ENCODE measurements at places on chromosomes 1 and 21. TPM values are rescaled to one million over a fixed set of nuclear protein-coding genes. Genes with fewer than 3 reads are reported as not detected.

GRCh38 chr1:114495486-114495885, 15.5 kb downstream of the TRIM33 start:
- no peak for DNase-seq

Gene ASCL5
- 0.21 TPM for total RNA-seq

DNA sequence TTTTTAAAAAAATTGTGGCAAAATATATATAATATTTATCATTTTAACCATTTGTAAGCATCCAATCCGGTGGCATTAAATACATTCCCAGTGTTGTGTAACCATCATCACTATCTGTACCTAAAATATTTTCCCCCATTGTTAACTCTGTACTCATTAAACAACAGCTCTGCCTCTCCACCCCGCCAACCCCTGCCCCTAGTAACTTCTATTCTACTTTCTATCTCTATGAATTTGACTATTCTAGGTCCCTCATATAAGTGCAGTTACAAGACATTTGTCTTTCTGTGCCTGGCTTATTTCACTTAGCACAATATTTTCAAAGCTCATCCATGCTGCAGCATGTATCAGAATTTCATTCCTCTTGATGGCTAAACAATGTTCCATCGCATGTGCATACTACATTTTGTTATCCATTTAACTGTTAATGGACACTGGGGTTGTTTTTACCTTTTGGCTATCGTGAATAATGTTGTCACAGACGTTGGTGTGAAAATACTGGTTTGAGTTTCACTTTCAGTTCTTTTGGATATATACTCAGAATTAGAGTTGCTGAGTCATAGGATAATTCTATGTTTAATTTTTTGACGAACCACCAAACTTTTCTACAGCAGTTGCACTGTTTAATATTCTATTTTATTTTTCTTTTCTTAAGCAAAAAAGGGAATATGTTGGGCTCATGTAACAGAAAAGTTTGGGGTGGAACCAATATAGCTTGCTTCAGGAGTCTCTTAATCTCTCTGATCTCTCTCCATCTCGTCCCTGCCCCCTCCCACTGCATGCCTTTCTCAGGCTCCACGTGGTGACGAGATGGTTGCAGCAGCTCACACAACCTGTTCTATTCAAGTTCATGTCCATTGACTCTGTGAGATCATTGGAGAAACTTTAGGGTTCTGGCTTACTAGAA, 25.2 kb upstream of the RCAN1 start:
- no peak for DNase-seq

- no peak for DNase-seq
Measured at GRCh38 chr1:31633117-31633516, 11.6 kb downstream of the PEF1 start.

DNA sequence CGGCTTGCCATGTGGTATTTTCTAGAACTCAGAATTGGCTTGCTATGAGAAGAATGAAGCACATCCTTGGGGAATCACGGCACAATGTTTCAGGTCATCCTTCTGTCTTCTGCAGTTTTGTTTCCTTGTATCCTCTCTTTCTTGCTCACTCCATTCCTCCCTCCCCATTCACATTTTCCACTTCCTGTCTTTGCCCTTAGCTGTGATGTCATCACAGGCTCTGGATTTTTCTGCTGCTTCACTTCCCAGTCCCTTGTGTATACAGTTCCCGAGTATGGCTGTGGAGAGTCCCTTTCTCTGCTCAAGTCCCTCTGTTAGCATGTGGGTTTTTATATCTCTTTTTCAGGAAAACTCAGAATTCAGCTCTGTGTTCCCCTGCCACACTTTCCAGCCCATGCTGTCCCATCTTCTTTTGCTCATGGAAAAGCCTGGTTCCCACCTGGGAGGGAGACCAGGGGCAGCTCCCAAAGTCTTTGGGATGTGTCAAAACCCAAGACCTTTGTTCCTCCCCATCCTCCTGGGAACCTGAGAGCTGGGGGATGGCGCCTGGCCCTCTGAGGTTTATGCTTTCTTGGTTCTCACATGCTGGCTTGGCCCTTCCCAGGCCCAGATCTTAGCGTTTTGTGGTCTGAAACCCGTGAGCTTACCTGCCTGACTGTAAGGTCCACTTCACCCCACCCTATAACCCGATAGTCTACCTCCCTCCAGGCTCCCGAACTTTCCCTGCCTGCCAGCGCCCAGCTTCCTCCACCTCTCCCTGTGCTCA, 4.8 kb upstream of the RGS16 start:
- no peak for DNase-seq

GRCh38 chr1:10078494-10078893, 45.7 kb downstream of the UBE4B start:
- DNase-seq = no peak

Gene CFHR1
- total RNA-seq = not detected

All from left lung (tissue), 14 donors.